ENCODE measurements at places on chromosomes 4 and X.

- no peak overlapping the region for H3K27ac ChIP-seq
- no peaks in the 10 kb centered on the region for H3K4me1 ChIP-seq
- H3K36me3 ChIP-seq = no peaks in the 10 kb centered on the region
Observed at GRCh38 chr4:24824720-24825119, 29.3 kb downstream of the SOD3 start.

GRCh38 chr4:134216411-134216810 is 14.8 kb upstream of the PABPC4L start:
- peak; percentile 18 for DNase-seq
- H3K27ac ChIP-seq = no peak overlapping the region
- no peaks in the 10 kb centered on the region for H3K27me3 ChIP-seq
- H3K4me1 ChIP-seq = no peaks in the 10 kb centered on the region
- H3K36me3 ChIP-seq = no peaks in the 10 kb centered on the region

DNA sequence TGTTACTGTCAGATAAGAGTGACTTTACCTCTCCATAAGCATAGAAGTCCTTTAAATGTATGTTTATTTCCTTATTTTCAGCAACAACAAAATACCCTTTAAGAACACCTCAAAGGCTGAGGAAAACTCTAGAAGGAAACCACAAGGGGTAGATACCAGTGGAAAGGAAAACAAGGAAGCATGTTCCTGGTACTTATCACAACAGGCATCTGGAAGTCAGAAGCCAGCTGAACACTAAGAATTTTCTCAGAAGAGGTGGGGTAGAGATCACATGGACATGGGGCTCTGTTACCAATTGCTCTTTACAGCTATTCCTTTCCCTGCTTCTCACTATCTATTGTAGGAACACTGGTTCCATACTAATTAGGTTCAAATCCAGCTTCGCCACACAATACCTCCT is 51.5 kb upstream of the BEND2 start:
- DNase-seq = no peak
- H3K4me3 ChIP-seq = no peak overlapping the region
- H3K27ac ChIP-seq = no peak overlapping the region
- no peaks in the 10 kb centered on the region for H3K27me3 ChIP-seq
- no peaks in the 10 kb centered on the region for H3K36me3 ChIP-seq

- H3K27me3 ChIP-seq = no peaks in the 10 kb centered on the region
- no peak overlapping the region for H3K4me3 ChIP-seq
Observed at GRCh38 chr4:98890702-98891455, 38.1 kb downstream of the EIF4E start.

GRCh38 chrX:120801426-120801825 is 74.2 kb downstream of the CT47B1 start:
- no peak for DNase-seq
- H3K27me3 ChIP-seq = no peaks in the 10 kb centered on the region
- no peak overlapping the region for H3K27ac ChIP-seq
- no peak overlapping the region for H3K4me3 ChIP-seq
- no peaks in the 10 kb centered on the region for H3K36me3 ChIP-seq
